ENCODE measurements at places on chromosomes 12 and 14.

- DNase-seq = no peak
Observed at GRCh38 chr14:47039336-47039735, 387.8 kb upstream of the RPL10L start.

DNA sequence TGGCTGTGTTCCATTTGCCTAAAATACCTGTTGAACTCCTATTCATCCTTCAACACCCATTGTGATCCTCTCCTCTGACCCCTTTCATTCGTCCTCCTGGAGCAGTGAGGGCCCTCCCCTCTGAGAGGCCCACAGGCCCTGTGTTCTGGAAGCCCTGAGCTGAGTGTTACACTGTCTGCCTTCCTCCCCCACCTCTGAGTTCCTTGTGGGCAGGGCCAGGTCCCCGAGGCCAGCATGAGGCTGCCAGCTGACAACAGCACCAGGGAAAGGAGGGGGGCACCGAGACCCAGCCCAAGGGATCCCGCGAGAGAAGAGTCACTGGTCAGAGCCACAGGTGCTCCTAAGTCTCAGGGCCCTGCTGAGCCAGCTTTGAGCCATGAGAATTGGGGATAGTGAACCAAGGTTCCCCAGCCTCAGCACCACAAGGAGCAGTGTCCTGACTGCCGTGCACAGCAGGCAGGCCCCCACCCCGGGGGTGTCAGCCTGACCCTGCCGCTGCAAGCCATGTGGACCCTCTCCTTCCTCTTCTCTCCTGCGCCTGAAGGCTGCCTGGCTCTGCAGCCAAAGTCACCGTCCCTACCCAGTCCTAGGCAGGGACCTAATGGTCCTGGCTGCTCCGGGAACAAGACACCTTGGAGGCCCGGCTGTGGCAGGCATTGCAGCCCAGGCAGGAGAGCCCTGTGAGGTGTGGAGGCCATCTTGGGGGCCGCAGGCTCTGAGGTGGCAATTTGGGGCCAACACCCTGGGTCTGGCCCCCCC lies 52.5 kb downstream of the BEGAIN start:
- peak; percentile 7 for DNase-seq

DNA sequence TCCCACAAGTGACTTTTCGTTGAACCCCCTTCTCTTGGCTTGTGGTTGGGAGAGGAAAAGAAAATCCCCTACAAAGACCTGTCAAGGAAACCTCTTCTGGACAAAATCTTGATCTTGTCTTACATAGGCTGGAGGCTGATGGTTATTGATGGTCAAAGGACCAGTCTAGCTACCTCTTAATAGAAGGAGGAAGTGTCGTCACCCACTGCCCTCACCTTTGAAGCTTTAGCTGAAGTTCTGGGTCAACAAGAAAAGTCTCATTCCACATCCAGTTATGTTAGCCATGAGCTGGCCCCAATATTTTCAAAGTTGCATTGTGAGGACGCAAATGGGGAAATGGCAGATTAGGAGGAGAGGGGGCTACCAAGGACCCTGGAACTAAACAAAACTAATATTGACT lies 6.2 kb upstream of the KSR2 start:
- DNase-seq = no peak

DNA sequence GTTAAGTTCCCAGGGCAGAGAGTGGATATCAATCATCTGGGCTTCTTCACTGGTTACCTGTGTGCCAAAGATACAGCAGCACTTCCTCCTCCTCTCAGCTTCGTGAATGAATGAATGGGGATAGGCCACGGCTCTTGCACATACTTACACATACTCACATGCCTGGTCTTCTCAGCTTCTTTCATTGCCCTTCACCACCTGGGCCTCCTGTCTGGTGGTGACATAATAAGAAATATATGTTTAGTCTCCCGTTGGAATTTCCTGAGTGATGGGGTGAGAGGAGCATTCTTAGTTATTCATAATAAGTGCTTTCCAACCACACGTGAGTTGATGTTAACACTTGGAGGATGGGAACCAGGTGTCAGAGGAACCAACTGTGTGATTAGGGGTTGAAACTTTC lies 268.1 kb upstream of the RMST start:
- no peak for DNase-seq

GRCh38 chr12:78470354-78471195 lies 394.0 kb upstream of the SYT1 start:
- no peak for DNase-seq

GRCh38 chr12:57063991-57064685 lies 14.2 kb upstream of the MYO1A start:
- DNase-seq = no peak

GRCh38 chr12:49292729-49293055 lies 2.3 kb upstream of the PRPH start:
- DNase-seq = no peak

DNA sequence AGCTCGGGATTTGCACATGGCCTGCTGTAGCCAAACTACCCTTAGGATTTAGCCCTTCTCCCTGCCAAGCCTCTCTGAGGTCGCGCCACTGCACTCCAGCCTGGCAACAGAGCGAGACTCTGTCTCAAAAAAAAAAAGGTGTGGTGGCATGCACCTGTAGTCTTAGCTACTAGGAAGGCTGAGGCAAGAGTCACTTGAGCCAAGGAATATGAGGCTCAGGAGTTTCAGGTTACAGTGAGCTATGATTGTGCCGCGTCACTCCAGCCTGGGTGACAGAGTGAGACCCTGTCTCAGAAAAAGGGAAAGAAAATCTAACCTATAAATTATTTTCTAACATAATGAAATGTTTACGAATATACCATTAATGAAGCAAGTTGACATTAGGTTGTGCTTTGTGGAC lies 29.7 kb downstream of the ESRRB start:
- no peak for DNase-seq

DNA sequence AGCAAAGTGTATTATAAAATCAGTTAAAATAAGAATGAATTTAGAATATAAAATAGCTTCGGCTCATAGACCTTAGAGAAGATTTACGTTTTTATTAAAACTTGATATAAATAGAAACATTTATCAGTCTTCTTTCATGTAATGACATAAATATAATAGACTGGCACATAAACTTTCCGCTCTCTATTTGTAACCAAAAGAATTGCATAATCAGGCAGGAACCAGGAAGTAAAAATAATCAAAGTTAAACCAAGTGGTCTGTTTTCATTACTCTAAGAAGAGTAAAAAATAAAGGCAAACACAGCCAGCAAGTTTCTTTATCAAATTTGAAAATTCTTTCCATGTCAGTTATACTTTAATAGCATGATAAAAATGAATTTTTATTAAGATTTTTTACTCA lies 46.3 kb upstream of the ATP2A2 start:
- no peak for DNase-seq

DNA sequence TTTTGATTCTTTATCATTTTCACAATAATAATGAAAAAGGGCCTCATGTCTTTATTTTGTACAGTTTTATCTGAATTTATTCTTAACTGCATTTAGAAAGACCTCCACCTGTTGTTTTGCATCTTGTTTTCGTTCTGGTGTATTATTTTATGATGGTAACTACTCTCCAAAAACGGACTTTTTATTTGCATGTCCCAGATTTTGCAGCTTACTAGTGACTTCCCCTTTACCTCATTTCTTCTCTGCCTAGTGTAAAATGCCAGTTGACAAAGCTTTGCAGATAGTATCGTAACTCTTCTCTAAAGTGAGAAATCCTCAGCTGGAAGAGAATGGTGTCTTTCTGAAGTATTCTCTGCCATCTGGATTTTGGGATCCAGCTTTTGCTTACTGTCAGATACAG lies 17.2 kb downstream of the PEX5 start:
- no peak for DNase-seq

DNA sequence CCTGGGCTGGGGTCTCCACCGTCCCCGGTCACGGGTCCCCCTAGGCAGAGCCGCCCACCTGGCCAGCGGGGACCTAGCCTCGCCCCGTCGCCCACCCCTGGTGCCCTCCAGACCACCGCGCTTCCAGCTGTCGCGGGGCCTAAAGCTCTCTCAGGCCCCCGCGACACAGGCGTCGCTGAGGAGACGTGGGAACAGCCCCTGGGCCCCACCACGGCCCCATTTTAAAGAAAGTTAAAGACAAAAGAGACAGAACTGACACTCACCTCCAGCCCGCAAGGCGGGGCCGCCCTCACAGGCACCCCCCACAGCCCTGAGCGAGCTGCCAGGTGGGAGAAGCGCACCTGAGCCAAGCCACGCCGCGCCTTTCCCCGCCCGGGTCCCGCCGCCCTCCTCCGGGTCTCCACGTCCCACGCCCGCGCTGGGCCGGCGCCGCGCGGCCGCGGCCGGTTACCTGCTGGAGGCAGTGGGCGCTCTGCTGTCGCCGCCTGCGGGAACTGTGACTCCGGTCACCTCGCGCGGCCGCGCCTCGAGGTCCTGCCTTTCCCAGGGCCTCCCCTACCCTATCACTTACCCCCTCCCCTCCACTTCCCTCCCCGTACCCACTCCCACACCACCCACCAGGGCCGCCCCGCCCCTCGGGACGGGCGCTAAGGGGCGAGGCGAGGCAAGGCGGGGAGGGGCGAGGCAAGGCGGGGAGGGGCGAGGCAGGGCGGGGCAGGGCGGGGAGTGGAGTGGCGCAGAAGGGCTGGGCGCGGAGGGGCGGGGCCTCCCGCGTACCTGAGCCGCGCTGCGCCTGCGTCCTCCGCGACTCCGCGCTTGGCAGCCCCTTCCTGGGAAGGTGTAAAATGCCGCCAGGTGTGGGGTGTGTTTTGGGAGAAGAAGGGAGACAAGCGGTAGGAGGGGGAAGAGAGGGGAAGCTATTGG lies 31.2 kb downstream of the TC2N start:
- DNase-seq = peak; percentile 63

GRCh38 chr14:47102472-47102871 lies 450.9 kb upstream of the RPL10L start:
- no peak for DNase-seq

GRCh38 chr12:31412292-31412801 lies 86.4 kb upstream of the SINHCAF start:
- no peak for DNase-seq

- no peak for DNase-seq
Observed at GRCh38 chr12:12990700-12991468, 9.2 kb downstream of the HEBP1 start.

GRCh38 chr14:58085877-58086276 lies 66.1 kb downstream of the ARMH4 start:
- DNase-seq = no peak

DNA sequence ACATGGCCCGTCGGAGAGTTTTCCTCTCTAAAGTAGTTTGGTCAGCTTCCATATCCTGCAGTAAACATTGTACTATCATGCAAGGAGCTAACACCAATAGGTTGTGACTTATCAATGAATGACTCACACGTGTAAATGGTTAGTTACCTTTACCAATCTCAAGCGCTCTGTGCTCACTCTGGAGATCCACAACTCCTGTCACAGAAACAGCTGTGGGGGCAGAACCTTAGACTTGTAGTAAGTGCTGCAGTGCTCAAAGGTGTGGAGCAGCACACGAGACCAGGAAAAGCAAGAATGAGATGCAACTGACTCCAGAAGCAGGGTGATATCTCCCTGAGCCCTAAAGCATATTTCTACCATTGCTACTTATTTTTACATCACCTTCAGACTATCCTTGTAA lies 73.7 kb upstream of the KCNJ8 start:
- no peak for DNase-seq

DNA sequence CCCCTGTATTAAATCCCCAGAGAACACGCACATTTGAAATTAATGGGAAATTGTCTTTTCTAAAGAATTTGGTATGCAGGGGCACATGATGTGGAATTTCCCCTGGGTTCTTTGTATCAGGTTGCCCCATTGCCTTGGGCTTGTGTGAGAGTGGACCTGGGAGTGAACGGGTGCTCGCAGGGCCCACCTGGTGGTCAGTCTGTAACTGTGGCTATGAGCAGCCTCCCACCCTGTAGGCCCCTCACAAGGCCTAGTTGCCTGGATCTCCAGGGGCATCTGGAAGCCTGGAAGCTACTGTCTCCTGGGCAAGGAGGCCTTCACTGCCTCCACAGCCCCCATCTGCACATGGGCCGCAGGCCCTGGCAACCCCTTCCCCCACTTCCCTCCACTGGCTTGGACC lies 96.7 kb downstream of the SLC25A47 start:
- no peak for DNase-seq

- no peak for DNase-seq
Observed at GRCh38 chr14:20632448-20632830, 9.1 kb downstream of the OR6S1 start.

DNA sequence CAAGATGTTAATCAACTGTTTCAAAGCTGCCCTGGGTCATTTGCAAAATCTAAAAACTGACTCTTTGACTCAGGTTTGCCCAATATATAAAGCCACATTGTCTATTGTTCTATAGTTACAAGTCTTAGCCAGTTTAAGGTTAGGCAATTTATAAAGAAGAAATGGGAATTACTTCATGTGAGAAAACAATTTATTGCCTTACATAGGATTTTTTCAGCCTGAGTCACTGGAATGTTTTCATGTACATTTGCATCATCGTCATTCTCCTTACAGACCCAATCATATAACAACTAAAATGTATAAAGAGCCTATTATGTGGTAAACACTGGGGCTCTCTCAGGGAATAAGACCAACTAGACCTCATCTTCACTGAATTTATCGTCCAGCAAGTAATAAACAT lies 100.3 kb upstream of the PLEKHG7 start:
- DNase-seq = no peak

- DNase-seq = no peak
Observed at GRCh38 chr14:103347091-103347815, 13.2 kb downstream of the EIF5 start.

- no peak for DNase-seq
Observed at GRCh38 chr14:98369344-98369743, 902.7 kb downstream of the BCL11B start.

- DNase-seq = no peak
Observed at GRCh38 chr14:77212943-77213678, 31.5 kb downstream of the TMEM63C start.

- peak; percentile 59 for DNase-seq
Observed at GRCh38 chr14:68911594-68912227, 67.4 kb downstream of the ACTN1 start.

DNA sequence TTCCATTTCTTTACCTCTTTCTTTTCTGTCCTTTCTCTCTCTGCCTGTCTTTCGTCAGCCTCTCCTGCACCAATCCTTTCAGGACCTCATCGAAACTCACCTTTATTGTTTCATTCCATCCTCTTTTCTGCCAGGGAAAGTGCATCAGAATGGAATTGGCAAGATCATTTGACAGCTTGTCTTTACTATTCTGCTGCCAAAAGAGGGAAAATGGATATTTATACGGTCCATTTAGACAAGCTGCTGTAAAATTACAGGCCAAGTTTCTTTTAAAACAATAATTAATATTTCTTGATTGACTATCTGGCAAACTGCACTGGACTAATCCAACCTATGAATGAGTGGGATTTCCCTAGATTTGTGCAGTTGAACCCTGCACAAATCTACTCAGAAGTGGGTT lies 7.6 kb upstream of the SRGAP1 start:
- DNase-seq = no peak

GRCh38 chr14:89700801-89701200 lies 253.7 kb downstream of the EFCAB11 start:
- DNase-seq = no peak
